Pulmonary artery endothelial cell (primary cell): ENCODE measurements at places on chromosomes 4 and X. TPM values are rescaled to one million over a fixed set of nuclear protein-coding genes. Genes with fewer than 3 reads are reported as not detected.

LINC00632 gene
- 0.46 and 0.59 TPM in 2 replicates for total RNA-seq

PROM1 gene
- 0.07 TPM in 1 of 2 replicates, not detected in the other for total RNA-seq

GYPA gene
- total RNA-seq = not detected in 2 replicates

BEX2 gene
- 0.67 and 0.86 TPM in 2 replicates for total RNA-seq

ARX gene
- total RNA-seq = not detected in 2 replicates

DUX4 gene
- not detected in 2 replicates for total RNA-seq

DBET gene
- not detected in 2 replicates for total RNA-seq

MAGEA10 gene
- not detected in 2 replicates for total RNA-seq

BGN gene
- 22.9 and 35.6 TPM in 2 replicates for total RNA-seq

PFKFB1 gene
- not detected in 2 replicates for total RNA-seq

SPANXA2 gene
- not detected in 2 replicates for total RNA-seq

PPEF1 gene
- total RNA-seq = not detected in 2 replicates
